ENCODE measurements at places on chromosomes 2 and 18.

GRCh38 chr2:216888081-216888480 lies 28.2 kb upstream of the TNP1 start:
- no peak for DNase-seq

DNA sequence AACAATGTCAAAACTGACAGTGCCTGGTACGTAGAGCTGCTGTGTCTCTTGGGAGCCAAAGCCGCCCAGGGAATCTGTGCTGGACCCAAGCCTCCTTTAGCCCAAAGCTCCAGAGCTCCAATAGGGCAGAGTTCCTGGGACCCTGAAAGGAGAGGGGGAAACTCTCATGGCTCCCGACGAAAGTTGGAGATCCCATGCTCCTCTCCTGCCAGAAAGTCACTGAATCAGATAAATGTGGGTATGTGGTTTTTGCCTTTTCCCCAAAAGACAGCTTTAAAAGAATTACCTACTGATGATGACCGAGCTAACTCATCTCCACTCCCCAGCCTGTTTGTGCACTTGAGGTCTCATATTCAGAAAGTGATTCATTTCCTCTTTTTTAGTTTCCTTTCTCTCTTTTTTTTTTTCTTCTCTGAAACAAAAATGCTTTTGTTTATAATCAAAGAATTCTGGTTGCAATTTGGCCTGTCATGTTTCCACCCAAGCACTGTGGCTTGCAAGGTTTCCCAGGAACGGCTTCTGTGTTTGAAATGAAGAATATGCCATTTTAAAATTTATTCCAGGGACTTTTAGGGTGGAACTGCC lies 14.1 kb upstream of the PMAIP1 start:
- no peak for DNase-seq

- DNase-seq: no peak
These were observed 247.0 kb downstream of the ALPK2 start for GRCh38 chr18:58381676-58382411.

- no peak for DNase-seq
These were observed 37.0 kb upstream of the IGFBP5 start for GRCh38 chr2:216732334-216732733.

- no peak for DNase-seq
These were observed 36.7 kb upstream of the ARL4C start for GRCh38 chr2:234533626-234534025.

DNA sequence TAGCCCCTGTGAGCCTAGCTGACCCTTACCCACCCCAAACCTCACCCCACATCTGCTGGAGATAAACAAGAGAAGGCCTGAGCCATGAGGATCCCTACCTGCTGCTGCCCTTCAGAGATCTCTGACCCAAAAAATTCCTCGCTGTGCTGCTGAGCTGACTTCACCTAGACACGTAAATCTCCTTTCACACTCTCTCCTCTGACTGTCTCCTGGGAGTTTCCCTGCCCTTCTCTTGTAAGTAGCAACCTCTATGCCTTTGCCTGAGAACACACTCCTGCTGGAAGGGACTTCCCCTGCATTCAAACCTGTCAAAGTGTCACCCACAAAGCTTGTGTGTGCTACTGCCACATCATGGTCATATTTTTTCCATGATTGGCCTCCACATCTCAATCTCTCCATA lies 134.2 kb upstream of the NOL4 start:
- DNase-seq: no peak

GRCh38 chr2:20541651-20542050 lies 94.8 kb downstream of the RHOB start:
- no peak for DNase-seq

- DNase-seq: no peak
These were observed 586.6 kb upstream of the KLHL29 start for GRCh38 chr2:22798386-22798785.

- DNase-seq: no peak
These were observed 55.3 kb upstream of the SULT1C3 start for GRCh38 chr2:108184419-108184818.

GRCh38 chr2:12501469-12502158 lies 215.1 kb upstream of the TRIB2 start:
- DNase-seq: peak; percentile 35

- DNase-seq: no peak
These were observed 963 bp downstream of the INPP1 start for GRCh38 chr2:190344276-190344827.

DNA sequence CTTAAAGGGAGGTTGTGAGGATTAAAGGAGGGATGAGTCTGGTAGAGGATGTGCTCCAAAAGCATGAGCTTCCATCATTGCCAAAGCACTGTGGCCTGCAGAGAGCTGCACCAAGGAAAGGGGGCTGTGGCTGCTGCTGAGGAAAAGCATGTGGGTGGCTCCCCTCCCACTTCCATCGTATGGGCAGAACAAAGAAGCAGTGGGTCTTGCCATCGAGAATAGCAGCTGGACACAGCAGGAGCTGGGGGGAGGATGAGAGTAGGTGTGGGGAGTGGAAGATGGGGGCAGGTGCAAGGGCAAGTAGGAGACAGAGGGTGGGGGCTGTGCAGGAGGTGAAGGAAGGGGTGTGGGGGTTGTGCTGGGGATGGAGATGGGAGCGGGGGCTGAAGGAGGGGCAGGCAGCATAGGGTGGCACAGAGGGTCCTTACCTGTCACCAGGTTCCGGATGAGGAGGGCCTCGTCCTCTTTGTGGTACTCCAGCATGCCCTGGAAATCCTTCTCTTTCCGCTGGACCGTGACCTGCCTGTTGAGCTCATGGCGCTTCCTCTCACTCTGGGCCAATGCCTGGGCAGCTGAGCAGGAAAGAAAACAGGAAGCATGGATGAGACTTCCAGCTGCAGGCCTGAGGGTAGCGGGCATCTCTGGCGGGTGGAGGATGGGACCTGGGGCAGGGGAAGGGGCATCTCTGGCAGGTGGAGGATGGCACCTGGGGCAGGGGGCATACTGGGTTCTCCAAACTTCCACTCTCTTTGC lies 33.6 kb upstream of the ACAA2 start:
- DNase-seq: no peak

GRCh38 chr2:223696719-223697118 lies 94.6 kb upstream of the SCG2 start:
- DNase-seq: no peak

DNA sequence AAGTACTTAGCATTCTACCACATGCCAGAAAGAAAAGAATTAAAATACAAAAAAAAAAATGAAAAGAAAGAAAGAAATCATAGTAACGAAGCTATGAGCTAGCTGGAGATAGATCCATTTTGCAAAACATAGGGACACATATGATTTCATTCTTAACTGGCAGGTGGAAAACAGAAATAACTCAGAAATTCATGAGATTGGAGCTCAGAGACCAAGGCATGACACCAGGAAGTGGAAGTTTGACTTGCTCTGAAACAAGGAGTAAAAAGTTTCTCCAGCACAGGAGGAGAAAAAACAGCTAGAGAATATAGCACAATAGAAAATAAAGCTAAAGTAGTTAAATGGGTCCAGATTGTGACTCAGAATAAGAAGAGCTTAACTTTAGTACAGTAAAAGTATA lies 278.1 kb downstream of the ZEB2 start:
- no peak for DNase-seq

- DNase-seq: no peak
These were observed 76.8 kb upstream of the MSTN start for GRCh38 chr2:190139371-190139770.

GRCh38 chr2:58508006-58508405 lies 266.9 kb upstream of the FANCL start:
- DNase-seq: no peak

GRCh38 chr2:216549926-216550690 lies 51.5 kb downstream of the RPL37A start:
- no peak for DNase-seq

- no peak for DNase-seq
These were observed 106.3 kb upstream of the SEC11C start for GRCh38 chr18:59033359-59033758.

DNA sequence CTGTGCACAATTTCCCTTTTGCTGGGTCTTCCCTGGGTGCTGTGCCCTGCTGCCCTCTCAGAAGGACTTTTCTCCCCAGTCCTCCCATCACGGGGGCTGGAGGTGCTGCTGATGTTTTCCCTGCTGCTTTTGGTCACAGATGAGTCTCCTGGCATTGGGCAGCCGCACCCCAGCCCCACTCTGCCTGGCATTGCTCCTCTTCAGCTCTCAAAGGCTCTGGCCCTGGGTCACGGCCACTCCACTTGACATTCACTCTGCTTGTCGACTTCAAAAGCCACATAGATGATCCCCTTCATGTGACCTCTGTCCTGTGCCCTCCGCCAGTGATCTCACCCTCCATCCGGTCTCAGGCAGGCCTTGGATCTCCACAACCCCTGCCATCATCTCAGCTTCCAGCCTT lies 43.6 kb upstream of the IL1RL1 start:
- DNase-seq: no peak

- DNase-seq: no peak
These were observed 41.5 kb downstream of the SUCLG1 start for GRCh38 chr2:84417453-84418145.

- DNase-seq: no peak
These were observed 60.7 kb downstream of the VIL1 start for GRCh38 chr2:218479595-218479994.

DNA sequence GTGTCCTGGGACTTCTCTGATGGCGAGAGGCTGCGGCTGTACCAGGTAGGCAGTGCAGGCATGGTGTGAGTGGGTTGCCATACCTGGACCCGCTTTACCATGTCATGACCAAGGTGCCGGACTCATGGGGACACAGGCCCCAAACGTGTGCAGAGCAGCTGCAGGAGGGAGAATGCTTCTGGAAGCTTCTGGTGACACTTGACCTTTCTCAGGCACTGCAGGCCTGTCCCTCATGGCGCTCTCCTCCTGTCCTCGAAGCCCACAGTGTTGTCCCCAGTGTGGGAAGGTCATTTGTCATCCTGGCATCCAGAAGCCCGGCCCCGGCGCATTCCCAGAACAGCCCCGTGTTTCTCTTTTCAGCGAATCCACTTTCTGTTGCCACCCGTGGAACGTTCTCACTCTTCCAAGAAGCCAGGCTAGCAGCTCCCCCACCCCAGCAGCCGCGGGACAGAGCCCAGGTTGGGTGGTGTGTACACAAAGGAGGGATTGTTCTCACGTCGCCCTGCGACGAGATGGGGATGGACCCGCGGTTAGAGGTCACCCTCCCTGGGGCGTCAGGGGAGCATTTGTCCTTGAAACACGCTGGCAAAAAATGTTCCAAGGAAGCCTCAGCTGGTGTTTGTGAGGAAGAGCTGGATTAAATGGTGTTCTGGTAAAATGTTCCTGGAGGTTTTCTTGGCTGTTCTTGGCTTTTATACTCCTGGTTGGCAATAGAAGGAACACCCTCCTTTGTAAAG lies 43.7 kb downstream of the SH3BP4 start:
- DNase-seq: no peak

GRCh38 chr2:223472771-223473170 lies 129.4 kb downstream of the SCG2 start:
- DNase-seq: no peak

- DNase-seq: no peak
These were observed 144.3 kb upstream of the DAPL1 start for GRCh38 chr2:158650646-158651357.

- no peak for DNase-seq
These were observed 279.1 kb downstream of the ZEB2 start for GRCh38 chr2:144240656-144241339.

- DNase-seq: no peak
These were observed 50.2 kb downstream of the ACVR1 start for GRCh38 chr2:157825885-157826284.
